ENCODE measurements at places on chromosomes 5 and 9.
A peak's percentile ranks its signal among the peaks of the same experiment; 100 is the strongest.

- no peak for DNase-seq
Measured at GRCh38 chr5:82255844-82256243, 22.3 kb downstream of the RPS23 start.

GRCh38 chr5:94903726-94904125 lies 285.3 kb downstream of the SLF1 start:
- DNase-seq: no peak

DNA sequence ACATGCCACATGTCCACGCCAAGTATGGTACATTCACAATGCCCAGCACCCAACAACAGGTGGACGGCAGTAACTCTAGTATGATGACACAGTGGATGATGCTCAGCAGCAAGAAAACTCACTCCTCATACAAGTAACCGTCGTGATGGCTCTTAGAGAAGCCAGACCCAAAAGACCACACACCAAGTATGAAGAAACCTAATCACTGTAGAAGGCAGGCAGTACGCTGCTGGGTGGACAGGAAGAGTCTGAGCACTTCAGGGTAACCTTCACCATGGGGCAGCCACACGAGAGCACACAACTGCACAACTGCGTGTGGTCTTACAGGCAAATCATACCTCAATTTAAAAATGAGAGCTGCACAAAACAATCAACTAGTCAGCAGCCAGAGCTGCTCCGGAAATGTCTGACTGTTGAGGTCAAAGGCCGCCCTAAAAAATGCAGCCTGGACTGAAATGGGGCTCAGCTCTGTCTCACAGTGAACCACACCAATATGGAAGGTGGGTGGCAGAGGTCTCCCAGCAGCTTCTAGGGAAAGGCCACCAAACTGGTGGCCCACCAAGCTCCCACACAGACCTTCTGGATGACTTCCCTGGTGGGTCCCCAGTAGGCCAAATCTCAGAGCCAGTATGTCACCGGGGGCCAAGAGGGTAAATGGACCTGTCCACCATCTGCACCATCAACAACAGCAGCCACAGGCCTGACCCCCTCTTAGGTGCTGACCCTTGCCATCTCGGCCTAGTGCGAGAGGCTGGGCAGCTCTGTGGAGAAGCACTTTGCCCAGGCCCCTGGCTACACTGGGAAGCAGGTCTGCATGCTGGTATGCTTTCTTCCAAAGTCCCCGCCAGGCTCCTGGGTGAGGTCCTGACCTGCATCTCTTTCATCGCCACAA lies 17.8 kb downstream of the BICD2 start:
- DNase-seq: no peak

DNA sequence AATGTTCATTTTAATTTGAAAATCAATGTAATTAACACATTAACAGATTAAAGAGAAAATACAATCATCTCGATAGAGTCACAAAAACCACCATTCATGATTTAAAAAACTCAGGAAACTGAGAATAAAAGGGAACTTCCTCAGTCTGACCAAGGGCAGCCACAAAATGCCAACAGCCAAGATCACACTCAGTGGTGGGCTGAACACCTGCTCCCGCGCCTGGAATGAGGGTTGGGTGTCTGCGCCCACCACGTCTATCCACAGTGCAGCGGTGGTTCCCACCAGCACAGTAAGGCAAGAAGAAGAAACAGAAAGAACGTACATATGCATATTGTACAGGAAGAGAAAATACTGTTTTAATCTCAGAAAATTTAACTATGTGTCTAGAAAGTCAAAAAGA lies 11.7 kb upstream of the NSMF start:
- DNase-seq: no peak

DNA sequence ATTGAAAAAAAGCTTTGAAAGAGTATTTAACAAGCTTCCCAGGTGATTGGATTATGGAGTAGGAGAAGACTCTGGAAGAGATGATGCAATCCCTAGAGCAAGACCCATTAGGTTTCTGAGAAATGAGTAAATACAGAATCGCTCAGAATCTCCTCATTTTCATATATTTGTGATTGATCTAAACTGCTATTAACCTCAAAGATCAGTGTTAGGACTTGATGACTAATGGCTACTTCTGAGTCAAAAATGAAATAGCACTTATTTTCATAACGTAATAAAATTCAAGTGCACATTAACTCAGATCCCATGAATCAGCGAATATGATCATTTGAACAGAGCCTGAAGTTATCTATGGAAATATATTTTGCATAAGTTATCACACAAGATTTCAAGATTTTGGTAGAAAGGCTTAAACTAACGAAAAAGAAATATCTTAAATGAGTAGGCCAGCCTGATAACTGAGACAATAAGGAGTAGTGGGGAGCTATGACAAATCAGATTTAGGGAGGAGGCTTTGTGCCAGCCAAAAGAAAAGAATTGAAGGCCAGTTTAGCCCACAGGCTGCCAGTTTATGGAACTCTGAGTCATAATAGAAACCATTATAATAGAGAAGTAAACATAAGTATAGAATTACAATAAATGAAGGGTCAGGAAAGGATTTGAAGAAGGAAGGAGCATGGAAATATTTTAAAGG lies 106.7 kb upstream of the OSMR start:
- no peak for DNase-seq

- no peak for DNase-seq
Measured at GRCh38 chr5:171865471-171865870, 79.9 kb downstream of the SMIM23 start.

GRCh38 chr5:176162198-176162597 lies 76.0 kb upstream of the SIMC1 start:
- no peak for DNase-seq

DNA sequence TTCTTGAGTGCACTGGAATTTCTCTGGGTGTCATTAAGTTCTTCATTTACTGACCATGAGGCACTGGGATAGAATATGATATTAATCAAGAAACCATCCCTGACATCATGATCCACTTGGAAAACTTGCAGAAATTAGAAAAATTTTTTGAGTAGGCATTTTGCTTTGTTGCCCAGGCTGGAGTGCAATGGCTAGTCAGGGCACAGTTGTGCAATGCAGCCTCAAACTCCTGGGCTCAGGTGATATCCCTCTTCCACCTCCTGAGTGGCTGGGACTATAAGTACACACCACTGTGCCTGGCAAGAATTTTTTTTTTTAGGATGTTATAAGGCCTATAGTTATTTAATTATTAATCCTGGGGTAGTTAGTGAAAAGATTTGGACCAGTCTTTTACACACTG lies 106.5 kb downstream of the STK32A start:
- no peak for DNase-seq

DNA sequence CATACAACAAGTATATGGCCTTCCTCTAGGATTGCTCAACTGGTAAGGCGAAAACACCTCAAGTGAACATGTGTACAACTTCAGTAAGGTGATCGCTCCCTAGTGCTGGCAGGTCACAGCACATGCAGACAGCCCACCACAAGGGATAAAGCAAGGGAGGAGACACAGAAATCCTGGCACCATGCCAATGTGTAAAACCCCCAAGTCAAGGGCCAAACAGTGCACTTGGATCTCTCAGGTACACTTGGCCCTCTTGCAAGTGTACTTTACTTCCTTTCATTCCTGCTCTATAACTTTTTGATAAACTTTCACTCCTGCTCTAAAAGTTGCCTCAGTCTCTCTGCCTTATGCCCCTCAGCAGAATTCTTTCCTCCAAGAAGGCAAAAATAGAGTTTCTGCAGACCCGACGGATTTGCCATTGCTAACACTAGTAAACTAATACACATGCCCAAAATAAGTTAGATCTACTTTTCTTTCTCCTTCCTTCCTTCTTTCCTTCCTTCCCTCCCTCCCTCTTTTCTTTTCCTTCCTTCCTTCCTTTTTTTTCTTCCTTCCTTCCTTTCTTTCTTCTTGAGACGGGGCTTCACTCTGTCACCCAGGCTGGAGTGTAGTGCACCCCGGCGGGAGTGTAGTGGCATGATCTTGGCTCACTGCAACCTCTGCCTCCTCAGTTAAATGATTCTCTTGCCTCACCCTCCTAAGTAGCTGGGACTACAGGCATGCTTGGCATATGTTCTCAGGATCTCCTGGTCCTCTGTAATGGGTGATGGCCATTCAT lies 6.8 kb upstream of the LNPEP start:
- no peak for DNase-seq

- no peak for DNase-seq
Measured at GRCh38 chr5:17690473-17690872, 56.2 kb downstream of the TAF11L14 start.

GRCh38 chr5:177474002-177474476 lies 605 bp upstream of the DBN1 start:
- no peak for DNase-seq

- DNase-seq: no peak
Measured at GRCh38 chr9:96425500-96426169, 7.5 kb upstream of the ZNF367 start.

- peak; percentile 51 for DNase-seq
Measured at GRCh38 chr9:97923529-97924108, 1.3 kb upstream of the TRMO start.

GRCh38 chr5:75192804-75193203 lies 43.9 kb downstream of the ANKRD31 start:
- no peak for DNase-seq

DNA sequence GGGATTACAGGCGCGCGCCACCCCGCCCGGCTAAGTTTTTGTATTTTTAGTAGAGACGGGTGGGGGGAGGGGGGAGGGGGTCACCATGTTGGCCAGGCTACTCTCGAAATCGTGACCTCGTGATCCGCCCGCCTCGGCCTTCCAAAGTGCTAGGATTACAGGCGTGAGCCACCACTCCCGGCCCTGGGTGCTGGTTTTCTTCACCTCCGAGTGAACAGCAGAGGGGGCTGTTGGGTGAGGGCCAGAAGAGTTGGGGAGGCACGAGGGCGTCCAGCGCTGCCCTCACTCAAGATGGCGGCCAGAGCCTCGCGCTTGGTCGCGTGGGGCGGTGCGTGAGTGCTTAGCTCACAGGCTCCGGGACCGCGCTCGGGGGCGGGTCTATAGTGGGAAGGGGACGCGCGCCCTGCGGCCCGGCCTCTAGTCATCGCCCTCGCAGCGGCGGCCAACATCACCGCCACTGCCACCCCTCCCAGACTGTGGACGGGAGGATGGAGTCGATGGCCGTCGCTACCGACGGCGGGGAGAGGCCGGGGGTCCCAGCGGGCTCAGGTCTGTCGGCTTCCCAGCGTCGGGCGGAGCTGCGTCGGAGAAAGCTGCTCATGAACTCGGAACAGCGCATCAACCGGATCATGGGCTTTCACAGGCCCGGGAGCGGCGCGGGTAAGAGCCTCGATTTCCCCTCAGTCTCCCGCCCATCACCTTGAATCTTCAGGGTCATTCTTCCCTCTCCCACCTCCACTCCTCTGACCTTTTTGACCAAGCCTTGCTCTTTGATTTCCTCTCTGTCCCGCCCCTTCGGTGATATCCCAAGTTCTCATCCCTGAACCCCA lies at the start of gene CAMLG:
Gene CAMLG (plus strand): TSS at position 416 of the 830 bp plus-strand sequence. CDS start 73 bp downstream, at position 489.
- peak; percentile 92 for DNase-seq

DNA sequence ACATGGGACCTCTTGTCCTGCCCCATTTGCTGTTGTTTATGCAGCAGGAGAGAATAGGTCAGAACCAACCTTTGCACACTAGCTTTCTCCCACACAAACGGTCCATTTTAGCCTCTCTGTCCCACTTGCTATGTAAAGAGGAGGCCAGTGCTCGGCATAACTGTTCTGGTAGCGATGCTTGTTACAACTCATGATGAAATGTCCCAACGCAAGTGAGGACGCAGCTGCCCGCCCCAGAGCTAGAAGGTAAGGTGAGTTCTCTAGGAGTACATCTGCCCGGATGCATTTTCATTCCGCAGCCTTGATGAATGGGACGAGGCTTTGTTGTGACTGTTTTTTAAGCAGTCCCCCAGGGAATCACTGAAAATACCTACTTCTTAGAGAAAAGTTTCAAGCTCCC lies 14.1 kb downstream of the S1PR3 start:
- DNase-seq: no peak

DNA sequence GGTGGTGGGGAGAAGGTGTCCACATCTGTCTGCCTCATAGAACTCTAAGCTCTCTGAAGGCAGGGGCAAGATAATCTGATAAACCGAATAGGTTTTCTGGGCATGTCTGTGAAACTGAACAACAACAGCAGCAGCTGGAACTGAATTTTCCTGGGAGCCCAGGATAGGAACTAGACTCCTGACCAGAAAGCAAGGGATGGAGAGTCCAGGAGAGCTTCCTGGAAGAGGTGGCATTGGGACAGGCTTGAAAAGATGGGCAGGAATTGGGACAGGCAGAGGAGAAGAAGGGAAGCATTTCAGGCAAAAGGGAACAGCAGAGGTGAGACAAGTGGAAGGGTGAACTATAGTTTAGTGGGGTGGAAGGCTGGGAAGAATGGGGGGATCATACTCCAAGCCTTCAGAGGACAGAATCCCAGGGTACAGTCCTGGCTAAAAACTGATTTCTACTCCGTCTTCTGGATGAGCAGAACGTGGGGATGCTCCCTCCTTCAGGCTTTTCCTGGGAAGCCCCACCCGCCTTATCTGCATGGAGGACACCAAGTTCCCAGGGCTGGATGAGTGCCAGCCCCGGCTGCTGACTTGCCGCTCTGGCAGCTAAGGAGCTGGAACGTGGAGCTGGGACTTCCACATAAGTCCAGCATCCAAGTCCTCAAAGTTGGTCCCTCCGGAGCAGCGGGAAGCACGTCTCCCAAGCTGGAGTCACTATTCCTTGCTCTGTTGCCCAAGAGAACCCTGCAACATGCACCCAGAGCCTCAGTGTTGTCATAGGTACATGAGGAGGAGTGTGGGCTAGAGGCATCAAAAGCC lies 13.9 kb upstream of the KIF12 start:
- DNase-seq: no peak

DNA sequence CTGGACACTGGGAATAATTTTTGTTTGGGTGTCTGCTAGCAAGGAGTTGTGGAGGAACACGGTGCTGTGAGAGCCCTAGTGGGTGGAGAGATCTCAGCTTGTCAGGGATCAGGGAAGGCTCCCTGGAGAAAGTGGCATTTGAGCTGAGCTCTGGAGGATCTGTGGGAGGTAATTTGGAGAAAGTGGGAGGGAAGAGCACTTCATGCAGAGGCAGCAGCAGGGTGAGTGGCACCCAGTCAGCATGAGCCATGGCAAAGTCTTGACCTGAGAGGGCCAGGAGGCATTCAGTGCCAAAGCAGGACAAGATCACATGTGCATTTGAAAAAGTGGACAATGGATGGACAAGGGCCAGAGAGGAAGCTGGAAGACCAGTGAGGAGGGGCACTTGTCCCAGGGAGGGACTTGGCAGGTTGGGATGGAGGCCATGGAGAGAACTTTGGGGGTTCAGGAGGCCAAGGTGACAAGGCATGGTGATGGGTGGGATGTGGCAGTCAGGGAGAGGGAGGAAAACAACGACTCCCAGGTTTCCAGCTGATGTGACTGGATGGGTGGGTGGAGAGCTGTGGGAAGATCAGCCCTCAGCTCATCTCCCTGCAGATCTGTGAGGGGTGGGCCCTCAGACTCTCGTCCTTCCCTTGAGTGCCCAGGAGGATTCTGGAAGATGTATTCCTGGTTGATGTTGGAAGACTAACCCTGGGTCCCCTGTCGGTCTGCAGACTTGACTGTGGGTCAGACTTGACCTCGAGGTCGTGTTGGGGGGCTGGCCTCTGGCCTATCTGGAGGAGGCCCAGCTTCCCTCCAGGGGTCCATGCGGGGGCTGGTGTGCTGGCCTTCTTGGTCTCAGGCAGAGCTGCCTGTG lies 68.9 kb upstream of the PITX1 start:
- no peak for DNase-seq

- no peak for DNase-seq
Measured at GRCh38 chr9:78892182-78892581, 595.3 kb downstream of the PSAT1 start.

- DNase-seq: no peak
Measured at GRCh38 chr5:60586307-60586901, 113.6 kb downstream of the DEPDC1B start.
